ENCODE measurements at places on chromosomes 11 and 22. TPM values are rescaled to one million over a fixed set of nuclear protein-coding genes. Genes with fewer than 3 reads are reported as not detected.

NLRP6 gene
- total RNA-seq = 2.1 TPM

PLEKHB1 gene
- 38.8 TPM for total RNA-seq

DEFB131B gene
- not detected for total RNA-seq

FIBIN gene
- total RNA-seq = 11.7 TPM

APOBEC3B gene
- 1.0 TPM for total RNA-seq

ANKK1 gene
- 0.77 TPM for total RNA-seq

TIMP3 gene
- 251 TPM for total RNA-seq

SGSM1 gene
- total RNA-seq = 4.5 TPM

MICAL2 gene
- total RNA-seq = 124 TPM

APOL3 gene
- total RNA-seq = 50.9 TPM

FOLR1 gene
- 120 TPM for total RNA-seq

MUC2 gene
- 0.03 TPM for total RNA-seq

SCN4B gene
- 5.2 TPM for total RNA-seq

TTLL12 gene
- 15.8 TPM for total RNA-seq

OTOG gene
- total RNA-seq = 0.11 TPM

EMID1 gene
- 30.2 TPM for total RNA-seq

ROBO4 gene
- 51.7 TPM for total RNA-seq

TRIM48 gene
- not detected for total RNA-seq

KCNJ5 gene
- 3.3 TPM for total RNA-seq

LRRC56 gene
- total RNA-seq = 3.4 TPM
